NCI-H446 treated with DMSO at 0.1 percent for 48 hours (cell line): ENCODE measurements at places on chromosomes 12 and 14.
A peak's percentile ranks its signal among the peaks of the same experiment; 100 is the strongest.

DNA sequence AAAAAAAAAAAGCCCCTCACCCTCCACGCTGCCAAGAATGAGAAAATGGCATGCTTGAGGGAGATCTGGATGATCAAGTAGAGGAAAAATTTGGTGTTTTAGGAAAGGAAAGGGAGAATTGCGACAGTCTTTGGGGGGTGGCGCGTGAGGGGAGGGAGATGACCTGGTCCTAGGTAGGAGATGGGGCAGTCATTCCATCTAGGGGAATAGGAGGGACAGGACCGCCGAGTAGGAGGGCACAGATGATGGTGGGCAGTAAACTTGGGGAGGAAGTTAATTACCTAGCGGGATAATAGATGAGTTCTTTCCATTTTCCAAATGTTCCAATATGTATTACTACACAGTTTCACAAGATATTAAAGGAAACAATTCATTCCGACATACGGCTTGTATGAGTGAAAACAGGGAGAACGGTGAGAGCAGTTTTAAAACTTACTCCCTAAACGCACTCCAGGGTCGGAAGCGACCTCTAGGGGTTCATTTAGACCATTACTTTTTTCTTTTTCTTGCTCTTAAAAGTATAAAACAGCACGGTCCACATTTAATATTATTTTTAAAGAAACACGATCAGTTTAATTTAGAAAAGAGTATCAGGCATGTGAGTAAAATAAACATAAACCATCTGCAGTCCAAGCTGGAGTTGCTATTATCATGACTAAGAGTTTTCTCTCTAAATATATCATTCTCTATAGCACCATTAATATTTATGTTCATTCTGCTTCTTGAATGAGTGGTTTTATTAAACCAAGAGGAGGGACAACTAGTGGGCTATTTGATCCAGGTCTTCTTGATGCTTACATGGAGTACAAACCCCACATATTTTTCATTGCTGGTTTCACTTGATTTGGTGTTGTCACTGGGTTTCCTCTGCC, 3.0 kb upstream of the FNTB start:
- peak; percentile 15 for DNase-seq

DNA sequence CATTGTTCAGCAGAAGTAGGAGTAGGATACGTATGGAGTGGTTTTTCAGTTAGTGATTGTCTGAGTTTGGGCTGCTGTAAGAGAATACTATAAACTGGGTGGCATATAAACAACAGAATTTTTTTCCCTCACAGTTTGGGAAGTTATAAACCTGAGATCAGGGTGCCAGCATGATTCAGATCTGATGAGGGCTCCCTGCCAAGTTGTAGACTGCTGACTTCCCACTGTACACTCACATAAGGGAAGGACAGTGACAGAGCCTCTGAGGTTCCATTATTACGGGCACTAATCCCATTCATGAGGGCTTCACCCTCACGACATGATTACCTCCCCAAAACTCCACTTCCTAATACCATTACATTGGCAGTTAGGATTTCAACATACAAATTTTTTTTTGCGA, 50.7 kb downstream of the ACSM4 start:
- DNase-seq = no peak

- no peak for DNase-seq
Observed at GRCh38 chr12:53060064-53060720, 10.3 kb downstream of the TNS2 start.

DNA sequence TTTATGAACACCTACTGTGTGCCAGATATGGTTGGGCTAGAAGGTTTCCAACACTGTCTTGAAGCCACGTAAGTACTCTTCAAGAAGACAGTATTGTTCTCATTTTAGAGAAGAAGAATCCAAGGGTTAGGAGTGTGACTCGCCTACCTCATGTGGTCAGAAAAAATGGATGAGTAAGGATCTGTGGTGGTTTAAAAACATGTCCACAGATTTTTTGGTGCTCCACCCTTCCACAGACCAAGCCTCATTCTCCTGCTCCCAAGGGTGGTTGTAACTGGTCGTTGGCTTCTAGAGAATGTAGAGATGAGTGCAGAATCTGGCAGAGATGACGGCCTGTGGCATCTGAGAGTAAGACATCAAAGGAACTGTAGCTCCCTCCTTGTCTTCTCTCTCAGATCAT, 30.3 kb upstream of the TTC7B start:
- no peak for DNase-seq

- peak; percentile 83 for DNase-seq
Observed at GRCh38 chr12:32230613-32230993, 124.0 kb downstream of the BICD1 start.

DNA sequence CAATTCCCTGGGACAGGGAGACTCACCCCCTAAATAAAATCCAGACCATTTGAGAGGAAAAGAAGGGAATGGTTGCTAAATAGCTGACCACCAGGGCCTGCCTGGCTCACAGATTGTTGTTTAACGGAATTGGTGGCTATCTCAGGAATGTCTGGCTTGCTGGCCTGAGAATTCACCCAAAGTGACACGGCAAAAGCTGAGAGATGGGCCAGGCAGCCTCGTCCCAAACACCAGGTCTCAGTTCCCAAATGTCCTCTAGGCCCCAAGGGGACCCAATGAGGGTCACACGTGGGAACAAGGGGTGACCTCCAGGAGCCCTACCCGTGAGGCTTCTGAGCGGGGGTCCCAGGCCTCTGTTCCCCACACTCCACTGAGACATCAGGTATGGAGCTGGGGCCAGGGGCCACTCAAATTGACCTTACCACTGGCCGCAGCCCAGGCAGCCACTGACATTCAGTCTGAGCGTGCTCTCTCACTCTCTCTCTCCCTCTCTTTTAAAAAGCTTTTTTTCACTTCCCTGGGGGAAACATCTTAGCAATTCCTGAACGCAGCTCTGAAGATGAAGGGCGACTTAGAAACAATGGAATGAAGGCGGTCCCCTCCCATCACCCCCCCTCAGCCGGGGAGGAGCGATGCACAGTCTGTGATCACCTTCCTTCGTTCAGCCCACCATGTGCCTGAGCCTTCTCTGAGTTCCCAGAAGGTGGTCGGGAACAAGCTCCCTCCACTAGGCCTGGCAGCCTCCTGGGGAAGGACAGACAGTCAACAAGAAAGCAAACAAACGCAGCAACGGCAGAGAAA, 131.2 kb downstream of the SCARB1 start:
- DNase-seq = no peak

DNA sequence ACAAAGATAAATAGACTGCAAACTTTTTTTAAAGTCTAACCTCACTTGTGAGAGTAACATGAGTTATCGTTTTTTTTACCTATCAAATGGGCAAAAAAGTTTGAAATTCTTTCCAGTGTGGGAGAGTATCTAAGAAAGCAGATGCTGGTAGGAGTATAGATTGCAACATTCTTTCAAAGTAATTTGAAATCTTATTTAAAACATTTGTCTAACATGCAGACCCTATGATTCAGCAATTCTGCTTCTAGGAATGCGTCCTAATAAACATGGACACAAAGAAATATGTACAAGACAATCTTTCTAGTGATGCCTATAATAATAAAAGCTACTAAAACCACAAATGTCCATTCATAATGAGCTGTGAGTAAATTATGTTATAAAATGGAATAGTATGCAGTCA, 110.4 kb upstream of the TMCC3 start:
- no peak for DNase-seq

DNA sequence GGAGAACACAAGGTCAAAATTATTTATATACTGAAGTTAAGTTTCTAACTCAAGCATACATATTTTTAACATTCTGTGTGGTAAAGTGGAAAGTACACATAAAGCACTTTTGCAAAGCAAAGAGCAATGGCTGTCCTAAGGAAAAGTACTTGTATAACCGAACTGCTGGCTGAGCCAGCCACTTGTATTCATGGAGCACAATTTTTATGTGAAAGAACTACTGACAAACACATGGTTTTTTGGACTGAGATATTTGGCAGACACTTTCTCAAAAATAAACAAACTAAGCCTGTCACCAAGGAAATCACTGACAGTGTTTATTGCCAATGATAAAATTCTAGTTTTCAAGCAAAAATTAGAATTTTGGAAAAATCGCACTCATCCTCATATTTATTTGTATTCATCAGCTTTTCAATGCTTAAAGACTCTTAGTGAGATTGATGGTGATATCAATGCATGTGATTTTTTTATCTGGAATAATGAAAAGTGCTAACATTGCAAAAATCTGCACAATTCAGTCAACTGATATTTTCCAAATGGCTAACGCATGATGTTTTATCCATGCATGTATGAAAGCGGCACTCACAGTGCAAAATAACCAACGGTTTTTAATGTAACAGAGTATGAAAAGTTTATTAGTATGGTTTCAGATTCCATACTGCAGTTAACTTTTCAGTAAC, 125.3 kb downstream of the IPO8 start:
- DNase-seq = no peak

- no peak for DNase-seq
Observed at GRCh38 chr12:115172521-115172920, 488.5 kb upstream of the TBX3 start.

DNA sequence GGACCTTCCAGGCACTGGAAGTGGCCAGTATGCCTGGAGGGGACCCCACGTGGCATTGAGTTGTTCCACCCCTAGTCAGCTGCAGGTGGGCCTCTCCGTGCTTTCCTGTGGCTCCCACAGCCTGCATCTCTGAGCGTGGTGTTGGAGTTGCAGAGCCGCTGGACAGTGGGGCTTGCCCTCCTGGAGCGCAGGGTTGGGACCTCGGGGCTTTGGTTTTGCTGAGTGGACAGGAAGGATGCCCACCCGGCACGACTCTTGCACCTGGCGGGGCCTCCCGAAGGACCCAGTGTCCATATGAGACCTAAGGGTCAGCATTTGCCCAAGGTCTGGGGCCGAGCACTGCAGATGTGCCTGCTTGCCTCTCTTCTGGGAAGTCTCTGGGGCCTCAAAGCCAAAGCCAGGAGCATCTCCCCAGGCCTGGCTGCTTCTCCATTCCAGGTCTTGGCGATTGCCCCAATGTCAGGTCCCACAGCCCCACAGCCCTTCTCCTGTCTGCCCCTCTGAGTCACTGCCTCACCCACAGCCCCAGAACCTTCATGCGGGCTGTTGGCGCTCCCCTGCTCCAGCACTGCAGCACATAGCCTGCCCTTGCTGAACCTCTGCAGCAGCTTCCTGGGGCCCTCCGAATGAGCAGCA, 1.5 kb downstream of the PACS2 start:
- no peak for DNase-seq

DNA sequence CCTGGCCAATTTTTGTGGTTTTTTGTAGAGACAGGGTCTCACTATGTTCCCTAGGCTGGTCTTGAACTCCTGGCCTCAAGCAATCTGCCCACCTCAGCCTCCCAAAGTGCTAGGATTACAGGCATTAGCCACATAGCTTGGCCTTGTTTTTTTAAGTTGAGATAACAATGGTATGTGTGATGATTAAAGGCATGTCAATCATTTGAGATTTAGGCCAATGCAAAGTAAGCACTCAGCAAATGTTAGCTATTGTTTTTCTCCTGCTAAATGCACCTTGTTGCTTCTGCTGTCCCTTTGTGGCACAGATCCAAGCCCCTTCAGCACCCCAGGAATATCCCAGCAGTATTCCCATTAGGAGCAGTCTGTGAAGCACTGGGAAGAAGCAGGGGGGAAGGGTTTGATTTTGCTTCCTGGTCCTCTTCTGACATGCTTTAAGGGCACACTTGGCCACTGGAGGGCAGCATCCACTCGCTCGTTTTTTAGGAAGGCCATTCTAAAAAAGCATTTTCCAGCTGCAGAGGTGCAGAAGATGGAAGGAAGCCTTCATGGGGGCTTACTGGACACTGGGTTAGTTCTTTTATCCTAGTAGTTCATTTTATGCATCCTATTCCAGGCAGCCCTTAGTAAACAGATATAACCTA, 70.2 kb upstream of the ZFP36L1 start:
- DNase-seq = peak; percentile 56

- no peak for DNase-seq
Observed at GRCh38 chr12:114407842-114408411, 2.0 kb upstream of the TBX5 start.

DNA sequence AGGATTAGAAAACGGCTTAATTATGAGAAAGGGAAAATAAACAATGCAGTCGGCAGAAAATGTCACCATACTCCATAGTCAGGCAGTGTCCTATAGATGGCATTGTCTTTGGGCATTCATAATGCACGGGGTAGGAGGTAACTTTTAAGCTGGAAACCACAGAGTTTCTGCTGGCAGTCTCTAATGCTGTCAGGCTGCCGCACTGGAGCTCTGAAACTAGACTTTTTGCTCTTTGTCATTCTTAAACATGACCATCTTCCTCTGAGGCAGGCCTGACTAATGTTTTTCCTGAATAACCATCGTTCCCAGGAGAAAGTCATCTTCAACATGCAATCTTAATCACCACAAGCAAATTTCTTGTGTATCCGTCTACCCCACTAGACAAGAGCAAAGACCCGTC, 108.8 kb downstream of the ETNK1 start:
- no peak for DNase-seq

DNA sequence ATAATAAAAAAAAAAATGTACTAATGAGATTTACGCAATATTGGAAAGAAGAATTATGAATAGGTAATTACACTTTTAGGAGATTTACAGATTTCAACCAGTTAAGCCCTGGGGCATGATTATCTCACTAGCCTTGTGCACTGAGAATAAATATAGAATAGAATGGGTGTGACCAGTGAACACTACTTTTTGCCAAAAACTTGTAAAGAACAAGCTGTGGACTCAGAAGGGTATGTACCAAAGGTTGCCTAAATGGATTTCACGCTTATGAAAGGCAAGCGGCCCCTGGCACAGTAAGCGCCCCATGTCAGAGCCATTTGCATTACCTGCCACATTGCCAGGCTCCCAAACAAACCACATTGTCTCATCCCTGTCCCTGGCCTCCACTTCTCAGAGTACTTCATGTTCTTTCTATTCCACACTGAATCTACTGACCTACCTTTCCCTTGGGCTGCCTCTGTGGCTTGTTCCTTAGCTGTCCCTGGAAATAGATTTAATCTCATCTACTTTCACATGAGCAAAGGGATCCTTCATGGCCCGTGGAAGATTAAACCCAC, 170.6 kb upstream of the DIO2 start:
- no peak for DNase-seq

GRCh38 chr14:23644195-23644918, 8.2 kb downstream of the DHRS2 start:
- no peak for DNase-seq

- no peak for DNase-seq
Observed at GRCh38 chr12:59559696-59560095, 36.1 kb upstream of the SLC16A7 start.

DNA sequence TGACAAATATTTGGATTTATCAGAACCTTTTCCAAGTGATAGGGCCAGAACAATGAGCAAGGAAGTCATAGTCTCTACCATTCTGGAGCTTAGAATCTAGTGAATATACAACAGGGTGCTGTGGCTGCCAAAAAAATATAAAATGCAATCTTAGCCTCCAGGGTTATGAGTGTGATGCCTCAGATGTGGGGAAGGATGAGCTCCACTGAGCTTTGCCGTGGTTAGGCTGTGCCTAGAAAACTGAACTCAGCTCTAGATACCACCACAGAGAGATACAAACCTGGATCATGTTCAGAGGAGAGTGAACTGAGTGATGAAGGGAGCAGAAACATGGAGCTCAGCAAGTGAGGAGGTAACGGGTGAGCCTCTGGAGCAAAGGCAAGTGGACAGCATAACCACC, 138.1 kb upstream of the HIF1A start:
- no peak for DNase-seq
